ENCODE measurements at places on chromosomes 1 and 21.

DNA sequence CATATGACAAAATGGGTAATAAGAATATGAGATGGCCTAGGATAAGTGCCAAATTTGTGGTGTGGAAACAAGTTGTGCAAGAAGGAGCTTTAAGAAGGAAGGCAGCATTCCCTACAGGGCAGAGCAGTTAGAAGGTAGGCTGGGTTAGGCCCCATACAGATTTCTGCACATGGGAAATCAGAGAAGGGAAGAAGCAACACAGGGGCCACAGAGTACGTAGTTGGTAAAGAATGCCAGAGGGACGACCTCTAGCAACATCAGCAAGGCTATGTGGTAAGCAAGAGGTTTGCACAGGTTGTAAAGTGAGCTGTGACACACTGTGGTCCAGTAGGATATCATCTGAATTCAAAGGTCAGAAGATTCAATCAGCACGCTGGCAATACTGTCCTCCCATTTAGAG lies 765.6 kb upstream of the B3GALT2 start:
- DNase-seq, result no peak

- no peak for DNase-seq
These were observed 16.7 kb downstream of the KDM4A start for GRCh38 chr1:43666608-43667007.

DNA sequence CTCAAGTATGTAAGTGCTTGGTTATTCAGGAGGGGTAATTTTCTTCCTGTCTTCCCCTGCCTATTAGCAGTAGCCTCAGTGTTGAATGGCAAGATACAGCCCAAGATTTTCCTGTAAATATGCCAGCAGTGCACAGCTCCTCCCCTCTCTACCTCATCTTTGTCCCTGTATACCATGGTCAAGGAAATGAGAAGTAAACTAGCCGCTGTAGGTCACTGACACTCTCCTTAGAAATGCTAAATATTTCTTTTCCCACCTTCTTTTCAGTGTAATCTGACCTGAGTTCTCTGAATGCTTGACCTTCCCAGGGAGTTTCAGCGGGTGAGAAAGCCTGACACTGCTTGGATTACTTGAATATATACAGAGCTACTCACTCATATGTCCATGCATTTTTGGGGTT lies 84.1 kb upstream of the ZNF326 start:
- no peak for DNase-seq

DNA sequence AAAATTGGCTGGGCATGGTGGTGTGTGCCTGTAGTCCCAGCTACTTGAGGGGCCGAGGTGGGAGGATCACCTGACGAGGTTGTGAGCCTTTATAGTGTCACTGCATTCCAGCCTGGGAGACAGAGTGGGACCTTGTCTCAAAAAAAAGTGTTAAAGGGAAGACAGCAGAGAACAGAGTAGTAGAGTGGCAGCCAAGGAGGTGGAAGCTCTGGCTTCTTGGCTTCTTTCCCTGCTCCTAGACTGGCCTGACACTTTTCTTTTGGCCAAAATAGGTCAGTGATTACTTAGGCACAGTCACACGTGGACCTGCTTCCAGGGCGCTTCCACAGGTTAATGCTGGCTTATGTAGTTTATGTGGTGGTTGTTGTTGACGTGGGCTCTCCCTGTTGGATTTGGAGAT lies 3.2 kb downstream of the DIP2A start:
- DNase-seq, result no peak

GRCh38 chr1:240946926-240947325 lies 335.0 kb upstream of the GREM2 start:
- DNase-seq, result peak; percentile 60

GRCh38 chr1:234686035-234686434 lies 76.1 kb upstream of the IRF2BP2 start:
- DNase-seq, result peak; percentile 58

DNA sequence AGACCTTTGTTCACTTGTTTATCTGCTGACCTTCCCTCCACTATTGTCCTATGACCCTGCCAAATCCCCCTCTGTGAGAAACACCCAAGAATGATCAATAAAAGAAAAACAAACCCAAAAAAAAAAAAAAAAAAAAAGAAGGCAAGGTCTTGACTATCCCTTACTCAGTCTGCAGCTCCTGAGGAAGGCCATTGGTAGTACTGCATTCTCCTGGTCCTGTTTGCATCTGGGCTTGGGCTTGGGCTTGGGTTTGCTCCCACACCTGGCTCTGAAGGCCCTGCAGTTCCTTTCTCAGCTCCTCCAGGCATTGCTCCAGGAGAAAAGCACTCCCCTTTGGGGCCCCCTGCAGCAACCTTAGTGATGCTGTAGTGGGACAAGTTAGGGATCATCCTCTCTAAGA lies 1.6 kb downstream of the CCDC163 start:
- DNase-seq, result no peak

- peak; percentile 52 for DNase-seq
These were observed 634 bp downstream of the MYCBP start for GRCh38 chr1:38872401-38873026.
